Caki2 (cell line): ENCODE measurements at places on chromosomes 13 and 19.

DNA sequence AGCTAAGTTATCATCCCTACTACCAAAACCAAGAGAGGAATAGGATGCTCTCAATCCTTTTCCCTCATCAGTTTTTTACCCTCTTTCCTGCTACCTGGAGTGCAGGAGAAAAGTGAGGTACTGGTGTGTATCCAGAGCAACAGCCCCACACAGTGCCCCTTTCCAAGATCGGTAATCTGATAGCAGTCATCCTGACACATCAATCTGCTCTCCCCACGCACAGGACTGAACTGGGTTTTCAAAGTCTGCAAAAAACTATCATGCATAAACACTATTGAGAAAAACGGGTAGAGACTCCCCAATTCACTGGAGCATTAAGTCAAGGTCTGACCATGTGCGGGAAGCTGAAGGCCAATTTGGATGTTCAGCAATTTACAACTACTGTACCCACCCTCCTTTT, 284.8 kb downstream of the RBM26 start:
- DNase-seq: no peak

DNA sequence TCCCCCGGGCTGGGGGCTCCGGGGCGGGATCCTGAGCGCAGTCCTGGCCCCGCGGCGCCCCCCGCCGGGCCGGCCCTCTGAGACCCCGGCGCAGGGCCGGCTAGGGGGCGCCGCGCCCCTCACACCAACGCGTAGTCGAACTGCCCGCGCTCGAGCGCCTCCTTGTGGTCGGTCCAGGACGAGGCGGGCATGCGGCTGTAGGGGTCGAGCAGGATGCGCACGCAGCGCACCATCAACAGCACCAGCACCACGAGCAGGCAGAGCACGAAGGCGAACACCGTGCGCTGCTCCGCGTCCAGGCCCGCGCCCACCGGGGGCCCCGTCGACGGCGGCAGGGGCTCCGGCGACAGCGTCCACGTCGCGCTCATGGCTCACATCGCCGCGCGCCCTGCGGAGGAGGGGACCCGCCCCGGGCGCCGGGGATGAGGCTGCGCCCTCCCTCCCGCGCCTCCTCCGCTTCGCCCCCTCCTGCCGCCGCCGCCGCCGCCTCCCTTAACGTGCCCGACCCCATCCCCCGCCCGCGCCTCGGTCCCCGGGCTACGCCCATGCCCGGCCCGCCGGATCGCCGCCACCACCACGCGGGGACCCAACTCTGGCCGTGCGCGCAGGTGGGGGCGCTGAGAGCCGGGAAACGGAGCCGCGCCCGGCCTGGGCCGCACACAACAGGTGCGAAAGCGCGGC, 624 bp downstream of the CTXN1 start:
- peak; percentile 59 for DNase-seq

DNA sequence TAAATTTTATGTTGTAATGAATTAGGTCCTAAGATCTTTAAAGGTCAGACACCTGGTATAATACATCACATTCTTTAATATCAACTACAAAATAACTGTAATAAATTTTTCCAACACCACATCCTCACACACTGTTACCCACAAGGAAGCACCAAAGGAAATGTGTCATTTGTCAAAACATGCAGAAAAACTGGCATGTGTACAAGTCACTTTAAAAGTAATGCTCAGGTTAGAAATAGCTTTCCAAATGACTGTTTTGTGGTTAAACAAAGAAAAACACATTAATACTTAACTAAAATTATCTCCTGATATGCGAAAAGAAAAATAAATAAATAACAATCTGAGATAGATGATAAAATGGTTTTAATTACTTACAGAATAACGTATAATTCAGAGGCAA, 74.7 kb downstream of the MZT1 start:
- peak; percentile 21 for DNase-seq

GRCh38 chr13:75296641-75297040, 185.3 kb downstream of the TBC1D4 start:
- no peak for DNase-seq
